Activated T-helper 1 cell treated with anti-CD3 and anti-CD28 coated beads, Interleukin-12 subunit alpha, Interleukin-12 subunit beta, Interleukin-2, Interleukin-4 antibody, amounts not matched to agents 30 ng/mL and 10 ng/mL and 1 ng/mL, durations not matched to agents 14 hours and 24 hours and 36 hours (primary cell): ENCODE measurements at places on chromosomes 7 and 10. TPM values are rescaled to one million over a fixed set of nuclear protein-coding genes. Genes with fewer than 3 reads are reported as not detected.

DNA sequence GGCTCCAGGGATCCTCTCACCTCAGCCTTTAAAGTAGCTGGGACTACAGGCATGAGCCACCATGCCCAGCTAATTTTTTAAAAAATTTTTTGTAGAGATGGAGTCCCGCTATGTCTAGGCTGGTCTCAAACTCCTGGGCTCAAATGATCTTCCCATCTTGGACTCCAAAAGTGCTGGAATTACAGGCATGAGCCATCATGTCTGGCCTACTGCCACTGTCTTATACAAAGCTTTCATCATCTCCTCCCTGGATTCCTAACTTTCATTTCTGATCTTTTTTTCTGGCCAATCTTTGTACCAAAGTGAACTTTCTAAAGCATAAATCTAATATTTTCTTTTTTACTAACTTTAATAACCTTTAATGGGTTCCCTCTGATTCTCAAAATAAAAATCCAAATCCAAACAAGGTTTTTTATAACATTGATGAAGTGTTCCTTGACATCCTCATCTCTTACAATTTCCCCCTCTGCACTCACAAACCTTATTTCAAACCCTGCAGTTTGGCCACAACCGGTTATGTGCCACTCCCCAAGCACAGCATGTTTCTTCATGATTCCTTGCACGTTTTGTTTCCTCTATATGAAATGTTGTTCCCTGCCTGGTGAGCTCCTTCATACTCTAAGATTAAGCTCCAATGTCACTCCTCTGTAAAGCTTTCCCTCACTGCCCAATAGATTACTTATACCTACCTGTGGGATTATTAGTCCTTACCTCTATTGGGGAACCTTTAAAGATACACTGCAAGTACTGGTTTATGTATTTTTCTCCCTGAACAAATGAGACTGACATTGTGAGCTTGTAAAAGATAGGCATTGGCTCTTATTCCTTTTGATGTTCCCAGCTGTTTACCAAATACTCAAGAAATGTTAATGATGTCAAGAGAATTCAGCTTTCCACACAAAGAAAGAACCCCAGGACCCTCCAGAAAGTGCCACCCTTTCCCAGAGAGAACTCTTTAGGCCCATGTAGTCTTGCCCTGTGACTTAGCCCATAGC, 101.7 kb downstream of the HOXA1 start:
- H3K4me1 ChIP-seq: no peaks in the 10 kb centered on the region
- no peak overlapping the region for H3K27ac ChIP-seq
- H3K36me3 ChIP-seq: no peaks in the 10 kb centered on the region
- no peak overlapping the region for H3K4me3 ChIP-seq
- no peak for DNase-seq
- H3K27me3 ChIP-seq: no peaks in the 10 kb centered on the region

DNA sequence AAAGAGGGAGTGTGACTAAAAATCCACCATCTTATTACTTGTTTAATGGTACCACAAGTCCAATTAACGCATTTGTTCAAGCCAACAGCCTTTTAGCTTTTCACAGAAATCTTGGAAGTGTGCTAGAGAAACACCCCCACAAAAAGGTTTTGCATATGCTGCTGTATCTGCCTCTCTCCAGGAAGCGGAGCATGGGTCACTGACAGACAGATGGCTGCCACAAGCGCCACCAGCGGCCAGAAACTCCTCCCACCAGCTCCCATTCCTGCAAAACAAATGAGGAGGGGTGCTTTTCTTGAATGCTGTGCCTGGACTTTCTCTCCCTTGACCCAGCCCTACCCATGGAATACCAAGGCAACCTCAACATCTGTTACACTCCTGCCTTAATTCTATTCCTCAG, 176.3 kb upstream of the LRGUK start:
- H3K27ac ChIP-seq: no peak overlapping the region
- H3K27me3 ChIP-seq: no peaks in the 10 kb centered on the region
- no peak for DNase-seq
- no peak overlapping the region for H3K4me3 ChIP-seq
- H3K36me3 ChIP-seq: no peaks in the 10 kb centered on the region

DNA sequence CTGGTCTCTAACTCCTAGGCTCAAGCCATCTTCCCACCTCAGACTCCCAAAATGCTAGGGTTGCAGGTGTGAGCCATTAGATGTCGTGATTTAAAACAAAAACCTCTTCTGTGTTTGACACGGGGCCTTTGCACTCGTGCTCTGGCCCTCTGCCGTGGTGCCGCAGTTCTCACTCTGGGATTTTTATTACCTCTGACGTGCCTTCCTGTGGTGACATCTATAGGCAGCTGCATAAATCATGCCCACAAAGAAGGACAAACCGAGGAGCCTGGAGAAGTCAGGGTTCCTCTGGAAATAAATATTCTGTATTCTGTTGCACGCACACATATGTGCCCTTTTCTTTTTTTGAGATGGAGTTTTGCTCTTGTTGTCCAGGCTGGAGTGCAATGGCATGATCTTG, 25.9 kb upstream of the OCM start:
- H3K4me1 ChIP-seq: peaks cover 6% of the 10 kb centered on the region
- H3K27me3 ChIP-seq: no peaks in the 10 kb centered on the region
- no peaks in the 10 kb centered on the region for H3K36me3 ChIP-seq
- DNase-seq: no peak
- no peak overlapping the region for H3K4me3 ChIP-seq
- H3K27ac ChIP-seq: no peak overlapping the region

DNA sequence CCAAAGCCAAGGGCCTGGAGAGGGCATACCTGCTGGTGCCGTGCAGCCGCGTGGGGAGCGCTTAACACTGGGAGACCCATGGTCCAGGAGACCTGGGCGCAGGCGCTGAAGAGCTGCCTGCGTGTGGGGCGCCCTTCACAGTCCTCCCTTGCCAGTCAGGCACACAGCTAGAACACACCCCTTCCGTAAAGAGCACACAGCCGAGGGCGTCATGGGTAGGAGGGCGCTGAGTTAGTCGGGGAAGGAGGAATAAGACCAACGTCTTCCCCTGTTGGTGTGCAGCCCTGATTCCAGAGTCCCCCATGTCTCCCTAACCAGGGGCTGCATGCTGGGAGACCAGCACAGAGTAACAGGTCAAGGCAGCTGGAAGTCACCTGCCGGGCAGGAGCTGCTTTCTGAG, 273.9 kb downstream of the USP6NL start:
- H3K27me3 ChIP-seq: no peaks in the 10 kb centered on the region
- H3K27ac ChIP-seq: no peak overlapping the region
- H3K4me3 ChIP-seq: no peak overlapping the region
- peaks cover 9% of the 10 kb centered on the region for H3K4me1 ChIP-seq
- DNase-seq: no peak
- peaks cover 18% of the 10 kb centered on the region for H3K36me3 ChIP-seq

DNA sequence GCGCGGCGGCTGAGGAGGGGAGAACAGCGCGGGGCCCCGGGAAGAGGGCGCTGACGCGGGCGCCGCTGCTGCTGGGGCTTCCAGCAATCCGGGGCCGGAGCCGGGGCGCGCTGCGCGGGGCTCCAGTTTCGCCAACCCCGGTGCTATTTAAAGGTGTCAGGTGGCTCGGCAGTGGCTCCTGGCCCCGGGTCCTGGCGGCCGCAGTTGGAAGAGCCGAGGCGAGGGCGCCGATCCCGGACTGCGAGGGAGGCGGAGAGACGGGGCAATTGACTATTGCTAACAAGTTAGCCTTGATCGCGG, 347 bp downstream of the LBX1 start:
- H3K27ac ChIP-seq: peak overlapping the region; percentile 81
- no peak for DNase-seq
- peaks cover 79% of the 10 kb centered on the region for H3K27me3 ChIP-seq
- H3K4me1 ChIP-seq: peaks cover 17% of the 10 kb centered on the region

The PRRT4 gene
- total RNA-seq: 0.10 and 0.21 TPM in 2 replicates

- no peak for DNase-seq
- H3K36me3 ChIP-seq: peaks cover 30% of the 10 kb centered on the region
- H3K4me1 ChIP-seq: peaks cover 59% of the 10 kb centered on the region
Observed at GRCh38 chr10:22637491-22637890, 76.9 kb downstream of the PIP4K2A start.

DNA sequence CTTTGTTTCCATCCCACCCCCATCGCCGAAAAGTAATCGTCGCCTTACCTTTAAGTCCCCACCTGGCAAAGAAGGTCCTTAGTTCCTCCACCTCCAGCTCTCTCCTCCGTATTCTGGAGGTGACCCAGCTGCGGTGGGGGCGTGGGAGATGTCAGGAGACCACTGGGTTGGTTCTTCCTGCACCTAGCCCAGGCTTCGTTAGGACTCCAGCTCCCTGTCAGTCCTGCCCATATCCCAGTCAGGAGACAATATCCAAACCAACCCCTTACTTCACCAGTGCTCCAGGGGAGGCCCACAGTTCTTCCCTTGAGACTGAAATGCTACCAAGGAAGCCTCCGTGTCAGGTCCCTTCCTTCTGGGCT, 693 bp downstream of the ADIRF start:
- DNase-seq: no peak
- no peak overlapping the region for H3K4me3 ChIP-seq
- no peak overlapping the region for H3K27ac ChIP-seq
- H3K4me1 ChIP-seq: peaks cover 22% of the 10 kb centered on the region
- H3K36me3 ChIP-seq: no peaks in the 10 kb centered on the region

- H3K4me3 ChIP-seq: no peak overlapping the region
- H3K36me3 ChIP-seq: no peaks in the 10 kb centered on the region
- H3K4me1 ChIP-seq: no peaks in the 10 kb centered on the region
Observed at GRCh38 chr10:84844461-84844860, 516.1 kb downstream of the CCSER2 start.

The ADAMTS14 gene
- 0.21 and 0.37 TPM in 2 replicates for total RNA-seq

DNA sequence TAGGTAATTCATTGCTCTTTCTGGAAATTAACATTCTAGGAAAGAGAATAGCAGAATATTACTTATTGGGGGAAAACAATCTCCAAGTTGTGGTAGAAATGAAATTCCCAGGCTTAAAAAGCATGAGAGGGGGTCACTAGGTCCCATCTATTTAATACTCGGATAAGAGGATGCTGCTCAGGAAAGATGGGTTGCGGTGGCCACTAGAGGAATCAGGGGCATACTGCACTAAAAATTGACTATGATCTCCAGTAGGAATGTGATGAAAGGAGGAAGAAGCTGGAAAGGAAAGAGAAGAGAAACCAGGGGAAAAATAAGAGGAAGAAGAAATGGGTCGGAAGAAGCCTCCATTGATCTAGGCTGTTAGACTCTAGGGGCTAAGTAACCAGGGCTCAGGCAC, 192.8 kb downstream of the GPAM start:
- H3K4me3 ChIP-seq: no peak overlapping the region
- no peak overlapping the region for H3K27ac ChIP-seq
- H3K36me3 ChIP-seq: no peaks in the 10 kb centered on the region
- DNase-seq: no peak
- H3K27me3 ChIP-seq: peaks cover 2% of the 10 kb centered on the region
- H3K4me1 ChIP-seq: no peaks in the 10 kb centered on the region

DNA sequence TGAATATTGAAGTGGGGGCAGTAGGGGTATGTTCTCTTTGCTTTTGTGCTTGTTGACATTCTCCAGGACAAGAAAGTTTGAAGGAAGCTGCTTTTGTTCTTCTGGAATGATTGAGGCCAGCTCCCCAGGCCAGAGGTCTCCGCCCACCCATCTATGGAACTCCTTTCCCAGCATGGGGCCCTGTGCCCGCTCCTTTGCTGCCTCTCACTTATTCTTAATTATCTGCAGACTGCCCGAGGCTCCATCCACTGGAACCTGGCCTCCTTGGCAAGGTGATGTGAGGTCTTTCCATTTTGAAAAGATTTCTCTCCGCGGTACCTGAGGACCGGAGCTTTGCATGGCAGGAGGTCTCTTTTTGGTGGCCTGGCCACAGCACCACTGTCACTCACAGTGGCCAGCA, 39.3 kb upstream of the MKI67 start:
- peaks cover 10% of the 10 kb centered on the region for H3K4me1 ChIP-seq
- no peak overlapping the region for H3K4me3 ChIP-seq
- no peak for DNase-seq
- peaks cover 20% of the 10 kb centered on the region for H3K27me3 ChIP-seq
- H3K27ac ChIP-seq: no peak overlapping the region

- peaks cover 5% of the 10 kb centered on the region for H3K4me1 ChIP-seq
- no peak for DNase-seq
- no peaks in the 10 kb centered on the region for H3K36me3 ChIP-seq
- H3K27ac ChIP-seq: no peak overlapping the region
Observed at GRCh38 chr10:90222372-90222771, 521.0 kb downstream of the KIF20B start.

GRCh38 chr10:6564367-6564766, 15.7 kb downstream of the PRKCQ start:
- H3K27ac ChIP-seq: peak overlapping the region; percentile 24
- H3K27me3 ChIP-seq: no peaks in the 10 kb centered on the region
- DNase-seq: no peak
- H3K4me1 ChIP-seq: peaks cover 75% of the 10 kb centered on the region
- H3K36me3 ChIP-seq: peaks cover 18% of the 10 kb centered on the region

The VIPR2 gene
- total RNA-seq: 0.70 and 1.3 TPM in 2 replicates

The TDRD1 gene
- total RNA-seq: 0.10 and 0.13 TPM in 2 replicates
